ENCODE measurements at places on chromosomes 4 and X. TPM values are rescaled to one million over a fixed set of nuclear protein-coding genes. Genes with fewer than 3 reads are reported as not detected.

DNA sequence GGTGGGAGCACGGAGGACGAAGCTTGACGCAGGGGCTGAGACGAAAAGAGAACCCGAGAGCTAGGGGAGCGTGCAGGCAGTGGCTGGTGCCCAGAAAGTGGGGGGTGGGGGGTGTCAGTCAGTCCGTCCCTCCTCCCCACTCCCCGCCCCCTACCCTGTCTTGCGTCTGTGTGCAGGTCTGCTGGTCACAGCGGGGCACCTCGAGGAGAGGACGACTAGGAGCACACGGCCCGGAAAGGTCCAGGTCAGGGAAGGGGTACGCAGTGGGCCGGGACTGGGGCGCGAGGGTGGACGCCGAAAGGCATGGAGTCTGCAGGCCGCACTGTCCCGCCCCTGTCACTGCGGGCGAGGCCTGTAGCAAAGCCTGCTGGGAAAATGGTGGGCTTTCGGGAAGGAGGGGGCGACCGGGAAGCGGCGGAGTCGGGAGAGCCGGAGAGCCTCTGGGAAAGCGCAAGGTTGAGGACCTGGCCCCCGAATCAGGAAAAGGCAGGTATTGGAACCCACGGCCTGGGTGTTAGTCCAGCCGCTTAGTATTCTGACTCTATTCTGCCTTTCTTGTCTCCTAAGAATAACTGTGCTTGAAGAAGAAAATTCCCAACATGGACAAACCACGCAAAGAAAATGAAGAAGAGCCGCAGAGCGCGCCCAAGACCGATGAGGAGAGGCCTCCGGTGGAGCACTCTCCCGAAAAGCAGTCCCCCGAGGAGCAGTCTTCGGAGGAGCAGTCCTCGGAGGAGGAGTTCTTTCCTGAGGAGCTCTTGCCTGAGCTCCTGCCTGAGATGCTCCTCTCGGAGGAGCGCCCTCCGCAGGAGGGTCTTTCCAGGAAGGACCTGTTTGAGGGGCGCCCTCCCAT is 769 bp downstream of the TCEAL1 start:
- H3K4me3 ChIP-seq = peak overlapping the region; percentile 44
- H3K4me1 ChIP-seq = no peaks in the 10 kb centered on the region
- no peaks in the 10 kb centered on the region for H3K36me3 ChIP-seq
- peak; percentile 67 for DNase-seq
- H3K27me3 ChIP-seq = no peaks in the 10 kb centered on the region

GRCh38 chr4:181944527-181944926 is 298.7 kb upstream of the TENM3 start:
- no peaks in the 10 kb centered on the region for H3K27me3 ChIP-seq
- no peak overlapping the region for H3K4me3 ChIP-seq
- H3K4me1 ChIP-seq = peaks cover 3% of the 10 kb centered on the region
- H3K36me3 ChIP-seq = no peaks in the 10 kb centered on the region

DNA sequence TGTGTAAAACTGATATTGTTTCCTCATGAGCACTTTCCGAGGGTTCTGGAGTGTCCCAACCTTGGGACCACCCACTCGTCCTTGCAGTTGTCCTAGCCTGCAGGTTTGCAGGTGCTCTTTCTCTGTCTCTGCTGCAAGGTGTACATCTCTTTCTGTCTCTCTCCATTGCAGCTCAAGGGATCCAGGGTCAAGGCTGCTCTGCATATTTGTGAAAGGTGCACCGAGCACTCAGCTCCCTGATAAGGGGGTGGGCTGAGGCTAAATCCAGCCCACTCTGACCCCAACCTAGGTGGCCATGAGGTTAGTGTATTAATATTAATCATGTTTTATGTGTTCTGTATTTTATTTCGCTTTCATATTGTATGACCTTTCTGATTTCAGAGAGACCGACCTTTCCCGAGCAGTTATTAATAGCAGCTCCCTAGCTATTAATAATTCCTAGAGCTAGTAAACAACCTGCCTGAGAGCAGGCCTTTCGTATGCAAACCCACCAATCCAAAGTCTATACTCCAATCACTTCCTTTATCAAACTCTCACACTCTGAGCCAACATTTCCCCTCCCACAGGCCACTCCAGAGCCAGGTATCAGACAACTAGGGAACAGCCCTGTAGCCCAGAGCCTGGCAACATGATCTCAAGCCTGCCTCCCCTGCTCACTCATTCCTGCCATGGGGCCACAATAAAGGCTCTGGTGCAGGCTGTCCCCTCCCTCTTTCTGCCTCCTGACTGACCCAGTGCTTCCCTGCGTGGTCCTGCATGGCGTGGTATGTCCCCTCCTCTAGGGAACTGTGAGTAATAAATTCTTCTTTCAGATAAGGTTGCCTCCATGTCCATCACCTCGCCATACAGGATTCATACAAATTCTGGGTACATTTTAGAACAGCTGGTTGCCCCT is 73.9 kb downstream of the SLC2A9 start:
- H3K4me3 ChIP-seq = no peak overlapping the region
- no peak overlapping the region for H3K27ac ChIP-seq
- no peaks in the 10 kb centered on the region for H3K27me3 ChIP-seq

DNA sequence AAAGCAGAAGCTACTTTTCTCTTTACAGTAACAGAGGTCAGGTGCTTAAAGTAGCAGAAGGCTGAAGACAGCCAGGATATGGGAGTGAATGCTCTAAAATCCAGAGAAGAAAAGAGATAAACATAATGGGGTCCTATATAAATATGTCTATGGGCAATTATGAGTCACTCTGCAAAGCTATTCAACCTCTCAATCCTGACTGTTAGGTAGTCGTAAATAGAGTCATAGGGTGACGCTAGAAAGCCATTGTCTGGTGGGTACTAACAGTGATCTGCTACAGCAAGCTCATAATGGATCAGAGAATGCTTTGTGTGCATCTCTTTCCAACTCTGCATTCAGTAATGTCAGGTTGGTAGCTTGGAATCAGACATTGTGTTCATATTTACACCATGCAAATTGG is 53.5 kb upstream of the PDE5A start:
- no peak for DNase-seq
- no peaks in the 10 kb centered on the region for H3K27me3 ChIP-seq
- no peaks in the 10 kb centered on the region for H3K36me3 ChIP-seq
- H3K4me3 ChIP-seq = no peak overlapping the region

DNA sequence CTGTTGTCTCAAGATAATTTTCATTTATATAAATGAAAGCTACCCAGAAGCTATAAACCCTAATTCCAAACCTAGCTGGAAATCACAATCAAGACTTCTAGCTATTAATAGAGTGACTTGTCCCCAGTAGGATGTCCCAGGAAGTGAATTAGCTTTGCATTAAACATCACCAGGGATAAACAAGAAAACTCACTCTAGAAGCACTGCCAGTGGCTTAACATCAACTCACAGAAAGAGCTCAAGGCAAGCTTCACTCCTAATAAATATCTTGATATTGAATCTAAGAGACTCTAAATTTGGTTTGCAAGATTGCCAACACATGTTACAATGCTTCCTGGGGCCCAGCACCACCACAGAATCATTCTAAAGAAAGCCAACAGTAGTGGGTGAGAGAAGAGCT is 468.7 kb upstream of the FAM241A start:
- H3K36me3 ChIP-seq = no peaks in the 10 kb centered on the region
- H3K27me3 ChIP-seq = no peaks in the 10 kb centered on the region
- H3K4me1 ChIP-seq = no peaks in the 10 kb centered on the region
- H3K4me3 ChIP-seq = no peak overlapping the region

DNA sequence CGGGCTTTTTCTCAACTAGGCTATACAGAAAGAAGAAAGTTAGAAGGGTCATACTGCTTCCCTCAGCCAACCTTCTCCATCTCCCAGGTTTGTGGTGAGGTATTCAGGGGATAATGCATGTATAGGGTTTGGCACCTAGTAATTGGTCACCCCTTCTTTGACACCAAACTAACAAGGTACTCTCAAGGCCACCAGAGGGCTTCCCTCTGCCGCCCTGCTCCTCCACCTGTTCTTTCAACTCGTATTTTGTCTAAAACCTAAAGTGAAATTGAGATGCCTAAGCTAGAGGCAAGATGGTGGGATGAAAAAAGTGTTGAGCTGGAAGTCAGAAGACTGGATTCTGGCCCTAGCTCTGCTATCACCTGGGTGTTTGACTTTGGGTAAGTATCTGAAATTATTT is 22.0 kb downstream of the CT47C1 start:
- H3K4me1 ChIP-seq = no peaks in the 10 kb centered on the region
- H3K36me3 ChIP-seq = no peaks in the 10 kb centered on the region
- no peak for DNase-seq
- no peak overlapping the region for H3K27ac ChIP-seq

The PLS3 gene
- 185 TPM for total RNA-seq

The MAP3K15 gene
- total RNA-seq = 2.1 TPM

All from H1 (cell line).